AG09319 (cell line): ENCODE measurements at places on chromosomes 11 and 22.

- DNase-seq: no peak
Observed at GRCh38 chr11:64276653-64277431, 7.6 kb downstream of the BAD start.

DNA sequence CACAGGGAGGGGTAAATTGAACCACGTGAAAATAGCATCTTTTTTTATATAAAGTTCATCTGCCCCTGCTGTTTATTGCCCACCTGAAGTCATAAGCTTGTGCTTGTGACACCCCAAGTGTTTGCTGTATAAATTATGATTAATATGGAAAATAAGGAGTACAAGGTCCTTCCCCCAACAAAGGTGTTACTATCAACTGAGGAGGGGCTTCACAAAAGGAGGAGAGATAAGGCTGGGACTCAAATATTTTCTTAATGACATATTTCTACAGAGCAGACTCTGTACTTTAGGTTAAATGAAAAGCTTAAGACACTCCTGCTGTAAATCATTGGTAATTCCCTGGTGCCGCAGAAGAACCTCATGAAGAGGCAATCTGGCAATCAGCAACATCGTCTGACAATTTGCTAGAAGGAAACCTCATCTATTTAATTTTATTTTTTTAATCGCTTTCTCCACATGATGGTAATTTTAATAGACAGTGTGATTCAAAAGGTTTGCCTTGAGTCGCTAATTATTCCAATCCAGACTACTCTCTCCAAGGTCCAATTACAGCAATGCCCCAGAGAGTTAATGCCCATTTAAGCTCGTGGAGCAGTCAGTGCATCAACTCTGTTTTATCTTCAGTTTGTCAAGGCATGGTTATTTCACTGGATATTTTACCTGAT is 1432.4 kb downstream of the FAM181B start:
- no peak for DNase-seq

DNA sequence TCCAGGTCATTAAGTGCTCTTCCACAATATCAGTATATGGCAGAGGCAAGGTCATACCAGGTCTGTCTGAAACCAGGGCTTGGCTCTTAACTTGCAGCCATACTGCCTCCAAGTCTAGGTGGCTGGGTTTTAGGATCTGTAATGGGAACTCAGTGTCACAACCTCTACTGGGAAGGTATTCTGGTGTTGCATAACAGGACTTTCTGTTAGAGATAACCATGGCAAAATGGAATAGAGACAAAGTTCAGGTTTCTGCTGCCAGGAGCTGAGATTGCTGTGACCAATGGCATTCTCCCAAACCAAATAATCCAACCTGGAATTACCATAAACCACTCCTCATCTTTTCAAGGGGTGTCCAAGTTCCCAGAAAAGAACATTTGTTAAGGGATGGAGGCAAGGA is 6.8 kb upstream of the SAA1 start:
- DNase-seq: no peak

DNA sequence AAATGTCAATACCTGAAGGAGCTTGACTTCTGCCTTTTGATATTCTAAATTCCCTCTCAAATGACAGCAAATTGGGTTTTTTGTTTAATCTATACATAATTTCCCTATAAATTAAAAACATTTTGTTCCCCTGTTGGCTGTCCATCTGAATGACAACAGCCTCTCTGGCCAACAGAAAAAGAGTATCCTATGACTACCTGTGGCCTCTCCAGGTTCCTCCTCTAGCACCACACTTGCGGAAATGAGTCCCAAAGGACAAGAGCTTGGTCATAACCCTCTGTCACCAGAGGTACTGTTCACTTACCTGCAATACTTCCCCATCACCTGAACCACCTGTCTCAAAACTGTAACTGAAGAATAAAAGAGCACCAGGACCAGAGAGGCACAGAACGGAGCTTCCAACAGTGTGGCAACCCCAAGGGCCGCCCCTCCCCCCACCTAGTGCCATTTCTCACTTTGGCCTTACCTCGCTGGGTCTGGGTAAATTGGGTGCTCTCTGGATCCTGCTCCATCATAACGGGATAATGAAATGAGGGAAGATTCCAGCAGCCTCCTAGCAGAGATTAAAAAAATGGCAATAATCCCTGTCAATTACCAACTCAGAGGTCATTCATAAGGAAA is 81.5 kb downstream of the AMBRA1 start:
- DNase-seq: no peak

DNA sequence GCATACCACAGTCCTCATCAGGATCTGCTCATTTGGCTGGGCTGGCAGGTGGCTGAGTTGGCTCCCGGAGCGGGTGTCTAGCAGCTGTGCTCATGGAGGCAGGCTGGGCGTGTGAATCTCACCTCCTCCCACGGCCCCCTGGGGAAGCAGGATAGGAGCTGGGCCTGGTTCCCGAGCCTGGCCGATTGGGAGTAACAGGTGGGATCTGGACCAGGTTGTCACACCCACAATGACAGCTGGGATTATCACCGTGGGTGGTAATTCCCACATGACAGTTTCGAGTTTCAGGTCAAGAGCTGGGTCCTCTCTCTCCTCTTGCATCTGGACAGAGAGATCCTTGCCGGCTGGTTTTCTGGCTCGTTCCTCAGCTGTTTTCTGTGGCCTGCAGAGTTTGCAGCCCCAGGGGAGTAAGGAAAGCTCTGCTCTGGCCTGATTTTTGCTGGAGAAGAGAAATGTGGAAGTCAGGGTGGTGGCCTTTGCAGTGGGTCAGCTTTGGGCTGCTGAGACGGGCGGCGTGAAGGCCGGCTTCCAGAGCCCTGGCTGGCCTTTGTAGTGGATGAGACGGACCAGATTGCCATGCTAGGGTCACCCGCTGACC is 57.0 kb downstream of the BCR start:
- DNase-seq: no peak

- DNase-seq: no peak
Observed at GRCh38 chr11:125514336-125515101, 18.5 kb upstream of the FEZ1 start.

DNA sequence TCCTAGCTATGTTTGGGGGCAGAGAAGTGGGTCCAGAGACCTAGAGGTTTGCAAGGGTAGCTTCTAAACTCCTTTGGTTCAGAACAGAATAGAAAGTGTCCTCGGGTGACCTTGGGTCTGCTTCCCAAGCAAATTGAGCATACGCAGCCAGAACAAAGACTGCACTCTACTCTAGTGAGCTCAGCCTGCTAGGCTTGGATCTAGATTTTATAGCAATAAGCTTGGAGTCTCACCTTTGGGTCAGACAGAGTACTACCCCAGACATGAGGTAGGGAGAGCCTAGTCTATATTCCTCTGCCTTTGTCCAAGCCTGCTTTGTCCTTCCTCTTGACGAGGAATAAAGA is 52.6 kb upstream of the ELF5 start:
- no peak for DNase-seq
